ENCODE measurements at places on chromosomes 5 and 9.

GRCh38 chr9:2525147-2525546 is 96.4 kb upstream of the VLDLR start:
- DNase-seq, result no peak

GRCh38 chr5:69230181-69230580 is 4.5 kb upstream of the CDK7 start:
- DNase-seq, result no peak

- peak; percentile 8 for DNase-seq
These were observed 678 bp downstream of the SLC2A6 start for GRCh38 chr9:133477992-133478850.

DNA sequence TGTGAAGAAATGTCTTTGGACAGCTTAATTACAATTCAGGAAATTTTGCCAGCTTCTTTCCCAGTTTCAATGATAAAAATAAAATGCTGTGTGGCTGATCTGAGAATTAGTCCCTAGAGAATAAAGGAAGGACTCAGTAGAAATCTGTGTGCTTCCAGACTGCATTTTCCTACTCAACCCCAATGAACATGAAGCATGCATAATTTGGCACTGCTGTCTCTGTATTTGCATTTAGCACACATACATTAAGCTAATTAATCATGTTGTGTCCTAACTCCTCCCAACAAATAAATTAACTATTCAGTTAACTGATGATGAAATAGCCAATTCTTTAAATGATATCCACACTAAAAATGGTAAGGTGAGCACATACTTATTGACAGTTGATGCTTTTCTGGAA is 380.0 kb upstream of the RORB start:
- no peak for DNase-seq

DNA sequence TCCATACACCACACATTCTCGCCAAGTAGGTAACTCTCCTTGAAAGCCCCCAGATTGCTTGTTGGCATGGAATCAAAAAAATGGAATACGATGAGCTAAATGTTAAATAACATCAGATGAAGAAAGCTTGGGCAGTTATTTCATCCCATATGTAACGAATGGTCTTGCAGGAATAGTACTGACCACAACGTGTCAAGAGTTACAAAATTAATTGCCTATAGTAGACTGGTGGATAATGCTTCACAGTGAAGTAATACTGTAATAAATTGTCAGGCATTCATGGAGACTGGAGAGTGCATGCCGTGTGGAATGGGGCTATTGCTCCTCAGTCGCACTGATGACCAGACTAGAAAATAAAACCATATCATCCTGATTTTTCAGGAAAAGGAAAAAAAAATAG is 1628.7 kb downstream of the MAT2B start:
- DNase-seq, result no peak

GRCh38 chr5:8949908-8950307 is 596.0 kb downstream of the SEMA5A start:
- no peak for DNase-seq

DNA sequence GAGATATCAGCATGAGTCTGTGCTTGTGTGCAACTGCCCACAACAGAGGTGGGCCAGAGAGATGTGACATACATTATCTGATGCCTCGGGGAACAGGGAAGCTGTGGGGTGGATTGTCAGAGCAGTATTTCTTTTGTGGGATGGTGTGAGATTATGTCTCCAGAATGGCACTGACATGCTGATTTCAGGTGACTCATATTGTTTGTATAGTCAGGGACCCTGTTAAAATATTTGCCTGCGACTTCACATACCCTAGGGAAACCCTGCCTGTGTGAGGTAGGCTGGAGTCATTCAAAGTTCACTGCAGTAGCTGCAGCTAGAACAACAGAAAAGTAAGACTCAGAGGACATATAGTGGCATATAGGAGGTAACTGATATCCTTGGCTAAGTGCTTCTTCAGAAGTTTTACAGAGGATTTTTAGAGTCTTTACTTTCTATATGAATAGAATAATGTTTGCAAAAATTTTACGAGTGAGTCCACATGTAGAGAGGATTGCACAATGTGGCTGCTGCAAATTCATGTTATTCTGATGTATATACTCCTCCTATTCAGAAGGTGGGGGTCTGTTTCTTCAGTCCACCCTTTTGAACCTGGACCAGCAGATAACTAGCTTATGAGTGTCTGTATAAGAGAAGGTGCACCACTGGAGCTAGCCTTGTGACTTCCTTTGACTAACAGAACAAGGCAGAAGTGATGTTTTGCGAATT is 89.3 kb downstream of the MACIR start:
- DNase-seq, result peak; percentile 8

DNA sequence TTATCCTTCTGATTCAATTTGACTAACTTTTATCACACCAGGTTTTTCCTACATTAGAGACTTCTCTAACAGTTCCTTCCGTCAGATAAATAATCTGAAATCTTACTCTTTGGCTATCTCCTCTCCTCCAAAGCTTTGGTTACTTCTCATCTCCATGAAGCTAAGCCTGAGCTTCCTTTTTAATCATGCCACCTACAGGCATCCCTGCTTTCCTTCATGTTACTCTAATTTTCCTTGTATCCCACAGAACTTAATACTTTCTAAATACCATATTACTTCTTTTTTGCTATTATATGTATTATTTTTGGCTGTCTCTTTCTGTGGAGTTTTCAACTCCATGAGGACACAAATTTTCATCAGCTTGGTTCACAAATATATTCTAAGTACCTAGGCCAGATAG is 49.7 kb downstream of the C9 start:
- DNase-seq, result no peak

- DNase-seq, result no peak
These were observed 140.8 kb upstream of the ZNF608 start for GRCh38 chr5:124887223-124887622.

DNA sequence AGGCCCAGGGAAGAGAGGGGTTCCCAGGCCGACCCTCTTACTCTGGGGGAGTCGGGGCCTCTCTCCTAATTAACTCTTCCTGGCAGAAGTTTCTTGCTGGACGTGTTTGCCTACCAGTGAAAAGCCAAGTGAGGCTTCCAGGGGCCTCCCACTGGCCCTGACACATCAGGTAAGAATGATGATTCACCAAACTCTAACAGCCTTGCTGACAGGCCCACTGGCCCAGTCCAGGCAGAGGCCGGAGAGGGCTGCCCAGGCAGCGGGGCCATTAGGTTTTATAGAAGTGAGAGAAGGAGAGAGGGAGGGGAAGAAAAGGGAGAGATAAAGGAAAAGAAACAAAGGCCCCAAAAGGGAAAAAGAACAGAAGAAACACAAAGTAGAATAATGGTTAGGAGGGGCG is 50.8 kb upstream of the FOXE1 start:
- DNase-seq, result no peak

DNA sequence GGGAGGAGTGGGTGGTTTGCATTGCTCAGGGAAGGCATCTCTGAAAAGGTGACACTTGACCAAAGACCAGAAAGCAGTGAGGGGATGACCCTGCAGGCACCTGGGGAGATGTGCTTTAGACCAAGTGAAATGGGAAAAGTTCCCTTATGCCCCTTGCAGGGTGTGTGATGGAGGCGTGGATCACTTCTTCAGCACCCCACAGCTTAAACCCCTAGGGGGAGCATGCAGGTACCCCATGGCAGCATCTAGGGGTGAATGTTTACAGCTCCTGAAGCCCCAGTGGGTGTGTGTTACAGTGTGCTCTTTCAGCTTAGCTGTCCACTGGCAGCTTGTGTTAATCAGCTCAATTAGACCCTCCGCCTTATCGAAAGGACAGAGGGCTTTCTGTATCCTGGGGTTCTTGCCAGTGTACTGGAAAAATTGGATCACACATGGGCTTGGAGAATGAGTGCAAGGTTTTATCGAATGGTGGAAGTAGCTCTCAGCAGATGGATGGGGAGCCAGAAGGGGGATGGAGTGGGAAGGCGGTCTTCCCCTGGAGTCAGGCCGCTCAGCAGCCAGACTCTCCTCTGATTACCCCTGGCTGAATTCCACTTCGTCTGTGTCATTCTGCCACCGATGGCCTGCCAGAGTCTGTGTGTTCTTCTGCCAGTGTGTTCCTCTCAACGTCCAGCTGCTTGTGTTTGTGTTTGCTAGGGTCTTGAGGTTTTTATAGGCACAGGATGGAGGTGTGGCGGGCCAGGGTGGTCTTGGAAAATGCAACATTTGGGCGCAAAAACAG is 6.3 kb downstream of the BHMT2 start:
- DNase-seq, result no peak

DNA sequence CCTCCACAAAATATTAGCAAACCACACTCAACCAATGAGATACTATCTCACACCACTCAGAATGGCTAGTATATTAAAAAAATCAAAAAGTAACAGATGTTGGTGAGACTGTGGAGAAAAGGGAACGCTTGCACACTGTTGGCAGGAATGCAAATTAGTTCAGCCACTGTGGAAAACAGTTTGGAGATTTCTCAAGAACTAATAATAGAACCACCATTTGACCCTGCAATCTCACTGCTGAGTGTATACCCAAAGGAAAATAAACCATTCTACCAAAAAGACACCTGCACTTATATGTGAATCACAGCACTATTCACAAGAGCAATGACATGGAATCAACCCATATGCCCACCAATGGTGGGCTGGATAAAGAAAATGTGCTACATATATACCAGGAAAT is 393.5 kb downstream of the PDE4D start:
- DNase-seq, result peak; percentile 40

DNA sequence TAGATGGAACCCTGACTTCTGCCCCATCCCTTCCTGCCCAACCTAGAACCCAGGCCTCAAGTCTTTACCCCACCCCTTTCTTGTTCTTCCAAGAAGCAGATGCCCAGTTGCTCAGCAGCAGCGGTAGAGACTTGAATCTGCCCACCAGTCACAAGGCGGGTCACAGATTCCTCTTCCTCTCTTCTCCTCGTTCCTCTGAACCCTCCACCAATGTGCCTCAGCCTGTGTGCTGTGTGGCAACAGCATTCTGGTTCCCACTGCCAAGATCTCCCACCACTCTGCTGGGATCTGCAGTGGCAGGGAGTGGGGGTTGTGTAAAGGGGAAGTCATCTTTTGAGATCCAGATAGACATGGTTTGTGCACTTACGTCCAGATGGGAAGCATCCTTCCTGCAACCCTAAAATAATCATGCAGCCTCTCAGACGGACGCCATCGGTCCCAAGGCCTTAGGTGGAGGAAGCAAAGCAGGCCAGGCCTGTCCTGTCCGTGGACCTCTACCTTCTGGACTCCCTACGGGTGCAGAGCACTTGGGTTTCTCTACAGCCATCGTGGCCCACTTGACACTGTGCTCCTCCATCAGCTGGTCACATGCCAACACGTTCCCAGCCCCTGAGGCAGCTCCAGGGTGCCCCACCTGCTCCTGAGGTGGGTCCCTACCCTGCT is 7.7 kb upstream of the RPL26L1 start:
- DNase-seq, result no peak
